ENCODE measurements at places on chromosomes 6 and 20.
A peak's percentile ranks its signal among the peaks of the same experiment; 100 is the strongest.

DNA sequence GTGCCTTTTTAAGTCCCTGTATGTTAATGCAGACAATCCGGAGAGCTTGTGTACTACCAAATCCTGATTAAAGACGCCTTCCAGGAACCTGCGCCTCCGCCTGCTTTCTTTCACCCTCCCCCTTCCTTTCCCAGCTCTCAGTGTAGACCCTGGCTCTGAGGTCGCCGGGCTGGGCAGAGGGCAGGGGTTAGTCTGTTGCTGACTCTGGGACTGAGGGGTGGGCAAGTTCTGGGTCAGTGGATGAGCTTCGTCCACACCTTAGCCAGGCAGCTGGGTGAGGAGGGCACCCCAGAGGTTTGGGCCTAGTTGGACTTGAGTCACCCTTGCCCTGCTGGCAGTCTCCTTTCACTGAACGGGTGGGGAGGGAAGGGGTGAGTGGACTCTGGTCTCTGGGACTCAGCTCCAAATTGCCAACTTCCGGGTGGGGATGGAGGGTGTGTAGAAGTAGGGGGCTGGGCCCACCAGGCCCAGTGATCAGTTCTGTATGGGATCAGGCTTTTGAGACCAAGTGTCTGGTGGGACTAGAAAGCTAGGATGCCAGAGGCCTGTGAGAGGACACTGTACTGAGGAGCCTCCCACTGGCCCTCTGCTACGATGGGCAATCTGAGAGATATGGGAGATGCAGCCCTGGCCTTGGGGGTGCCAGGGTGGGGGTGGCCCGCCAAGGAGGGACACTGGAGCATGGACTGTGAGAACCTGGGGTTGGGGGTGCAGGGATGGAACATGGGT lies 21.3 kb upstream of the SLC22A7 start:
- no peak for DNase-seq

- peak; percentile 84 for DNase-seq
Measured at GRCh38 chr6:158605266-158605878, 39.2 kb downstream of the DYNLT1 start.

DNA sequence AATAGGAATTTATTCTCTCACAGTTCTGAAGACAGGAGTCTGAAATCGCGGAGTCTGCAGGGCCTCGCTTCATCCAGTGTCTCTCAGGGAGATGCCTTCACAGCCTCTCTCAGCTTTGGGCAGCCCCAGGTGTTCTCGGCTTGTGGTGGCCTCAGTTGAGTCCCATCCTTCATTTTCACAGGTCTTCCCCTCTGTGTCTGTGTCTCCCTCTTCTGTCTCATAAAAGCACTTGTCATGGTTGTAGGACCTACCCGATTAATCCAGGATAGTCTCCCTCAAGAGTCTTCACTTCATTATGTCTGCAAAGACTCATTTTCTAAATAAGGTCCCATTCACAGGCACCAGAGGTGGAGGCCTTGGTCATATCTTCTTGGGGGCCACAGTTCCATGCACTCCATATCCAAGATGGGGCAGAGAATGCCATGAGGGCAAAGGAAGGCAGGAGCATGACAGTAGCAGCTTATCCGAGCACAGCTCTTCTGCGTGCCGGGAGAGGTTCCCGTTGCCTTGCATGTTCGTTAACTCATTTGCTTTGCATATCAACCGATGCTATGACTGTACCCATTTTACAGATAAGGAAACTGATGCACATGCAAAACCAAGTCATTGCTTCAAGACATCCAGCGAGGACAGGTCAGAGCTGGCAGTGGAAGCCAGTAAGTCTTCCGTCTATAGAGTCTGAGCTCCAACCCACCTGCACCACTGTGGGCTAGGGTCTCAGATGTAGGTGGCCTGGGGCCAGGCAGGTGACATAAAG lies 363.8 kb upstream of the SULF2 start:
- no peak for DNase-seq

GRCh38 chr6:45566882-45567281 lies 189.1 kb upstream of the SUPT3H start:
- no peak for DNase-seq

DNA sequence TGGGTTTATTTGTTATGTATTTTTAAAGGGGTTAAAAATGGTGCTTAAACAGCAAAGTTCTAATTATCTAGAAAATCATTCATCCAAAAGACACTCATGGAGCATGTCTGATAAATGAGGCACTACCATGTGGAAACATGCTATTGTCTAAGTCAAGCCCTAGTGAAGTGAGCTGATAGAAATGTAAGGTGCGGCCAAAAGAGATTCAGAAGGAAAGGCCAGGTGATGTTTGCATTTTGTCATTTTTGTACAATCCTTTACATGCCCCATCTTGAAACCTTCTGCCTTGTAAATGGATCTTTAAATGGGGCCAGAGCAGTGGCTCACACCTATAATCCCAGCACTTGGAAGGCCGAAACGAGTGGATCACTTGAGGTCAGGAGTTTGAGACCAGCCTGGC lies 77.3 kb downstream of the PLCG1 start:
- no peak for DNase-seq

GRCh38 chr6:31620586-31621319 lies at the start of gene PRRC2A:
Gene PRRC2A, plus strand, starts transcription at chr6:31620715. Its CDS starts 2,075 bp downstream, at chr6:31622790.
- DNase-seq = peak; percentile 70

- no peak for DNase-seq
Measured at GRCh38 chr20:16606468-16607070, 33.3 kb upstream of the KIF16B start.

DNA sequence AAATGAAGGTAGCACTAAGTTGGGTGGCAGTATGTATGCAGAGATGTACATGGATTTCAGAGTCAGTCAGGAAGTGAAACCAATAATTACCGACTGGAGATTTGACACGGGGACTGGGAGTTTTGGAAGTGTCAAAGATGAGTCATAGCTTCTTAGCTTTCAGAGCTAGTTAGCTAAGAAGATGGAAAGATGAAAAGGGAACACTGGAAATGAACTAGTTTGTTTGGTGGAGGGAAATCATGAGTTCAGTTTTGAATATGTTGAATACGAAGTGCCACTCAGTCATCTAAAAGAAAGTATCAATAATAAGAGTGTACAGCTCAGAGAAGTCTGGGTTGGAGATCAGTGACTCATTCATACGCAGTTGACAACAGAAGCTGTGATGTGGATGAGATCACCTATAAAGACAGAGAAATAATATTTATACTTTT lies 7.5 kb downstream of the ESF1 start:
- no peak for DNase-seq

DNA sequence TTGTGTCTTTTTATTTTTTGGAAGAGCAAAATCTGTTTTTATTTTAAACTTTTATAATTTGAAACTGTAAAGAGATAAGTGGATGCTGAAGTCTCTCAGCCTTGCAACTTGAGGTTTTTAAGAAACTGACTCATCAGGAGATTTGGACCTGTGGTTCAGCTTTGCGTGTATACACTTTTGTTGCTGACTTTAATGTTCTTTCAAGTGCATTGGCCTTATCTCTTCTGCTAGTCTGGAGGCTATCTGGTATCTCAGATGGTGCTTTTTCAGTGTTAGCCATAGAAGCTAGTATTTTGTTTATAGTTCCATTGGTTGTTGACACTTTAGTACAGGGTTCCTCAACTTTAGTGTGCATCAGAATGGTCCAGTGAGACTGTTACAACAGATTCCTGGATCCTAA lies 504.0 kb upstream of the SPTLC3 start:
- DNase-seq = no peak

GRCh38 chr20:9835302-9835701 lies 3.6 kb downstream of the PAK5 start:
- DNase-seq = no peak

GRCh38 chr6:1962201-1962600 lies 283.2 kb downstream of the GMDS start:
- DNase-seq = no peak

DNA sequence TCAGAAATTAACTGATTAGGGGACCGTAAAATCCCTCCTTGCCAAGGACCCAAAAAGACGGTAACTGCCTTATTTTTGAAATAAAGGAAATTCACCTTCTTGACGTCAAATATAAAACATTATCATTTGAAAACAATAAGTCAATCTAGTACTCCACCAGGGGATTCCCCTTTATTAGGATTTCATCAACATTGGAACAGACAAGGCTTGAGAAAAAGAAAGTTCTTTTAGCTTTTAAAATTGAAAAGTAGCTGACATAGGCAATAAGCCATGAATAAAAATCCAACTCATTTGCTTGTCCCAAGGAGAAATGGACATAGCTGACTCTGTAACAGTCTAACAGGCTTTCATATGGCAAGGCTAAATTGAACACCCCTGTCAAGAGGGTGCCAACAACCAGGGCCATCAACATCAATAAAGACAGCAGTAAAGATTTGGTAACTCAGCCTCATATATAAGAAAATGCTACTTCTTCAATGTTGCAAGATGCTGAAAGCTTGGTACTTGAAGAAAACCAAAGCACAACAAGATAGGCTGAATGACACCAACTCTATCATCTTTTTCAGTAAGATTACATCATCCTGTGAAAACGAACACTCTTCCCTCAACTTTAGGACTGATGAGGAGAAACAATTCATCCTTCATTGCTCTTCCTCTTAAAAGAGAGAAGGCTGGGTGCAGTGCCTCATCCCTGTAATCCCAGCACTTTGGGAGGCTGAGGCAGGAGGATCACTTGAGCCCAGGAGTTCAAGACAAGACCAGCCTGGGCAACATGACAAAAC lies 121.0 kb upstream of the PRDM1 start:
- DNase-seq = no peak

GRCh38 chr6:170367241-170367640 lies 60.7 kb downstream of the FAM120B start:
- no peak for DNase-seq

GRCh38 chr20:37238935-37239451 lies 22.6 kb downstream of the GHRH start:
- DNase-seq = no peak

GRCh38 chr6:47700053-47700452 lies 1.7 kb downstream of the ADGRF4 start:
- no peak for DNase-seq

- no peak for DNase-seq
Measured at GRCh38 chr6:92341201-92341600, 1078.2 kb downstream of the EPHA7 start.

- DNase-seq = no peak
Measured at GRCh38 chr20:3390759-3391425, 16.6 kb downstream of the DNAAF9 start.

DNA sequence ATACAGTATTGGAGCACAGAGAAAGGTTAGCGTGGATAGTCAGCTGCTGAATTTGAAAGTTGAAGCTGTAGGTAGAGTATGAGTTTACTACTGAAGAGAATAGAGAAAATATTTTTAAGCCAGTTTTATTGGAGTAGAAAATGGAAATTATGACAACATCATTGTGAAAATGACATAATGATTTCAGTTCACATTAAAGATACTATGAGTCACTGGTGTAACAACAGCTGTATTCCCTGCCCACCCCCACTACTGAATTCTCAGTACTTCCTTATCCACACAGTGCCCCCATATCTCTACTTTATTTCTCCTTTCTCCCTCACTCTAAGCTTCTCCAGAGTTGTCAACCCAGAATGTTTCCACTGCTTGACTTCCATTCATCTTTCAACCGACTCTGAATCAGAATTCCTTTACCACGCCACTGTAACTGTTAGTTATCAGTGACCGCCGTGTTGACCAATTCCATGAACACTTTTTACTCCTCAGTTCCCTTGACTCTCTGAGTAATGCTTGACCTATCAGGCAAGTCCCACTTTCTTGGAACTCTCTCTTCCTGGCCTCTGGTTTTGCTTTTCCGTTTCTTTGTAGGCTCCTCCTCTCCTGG lies 139.6 kb downstream of the AIG1 start:
- no peak for DNase-seq

DNA sequence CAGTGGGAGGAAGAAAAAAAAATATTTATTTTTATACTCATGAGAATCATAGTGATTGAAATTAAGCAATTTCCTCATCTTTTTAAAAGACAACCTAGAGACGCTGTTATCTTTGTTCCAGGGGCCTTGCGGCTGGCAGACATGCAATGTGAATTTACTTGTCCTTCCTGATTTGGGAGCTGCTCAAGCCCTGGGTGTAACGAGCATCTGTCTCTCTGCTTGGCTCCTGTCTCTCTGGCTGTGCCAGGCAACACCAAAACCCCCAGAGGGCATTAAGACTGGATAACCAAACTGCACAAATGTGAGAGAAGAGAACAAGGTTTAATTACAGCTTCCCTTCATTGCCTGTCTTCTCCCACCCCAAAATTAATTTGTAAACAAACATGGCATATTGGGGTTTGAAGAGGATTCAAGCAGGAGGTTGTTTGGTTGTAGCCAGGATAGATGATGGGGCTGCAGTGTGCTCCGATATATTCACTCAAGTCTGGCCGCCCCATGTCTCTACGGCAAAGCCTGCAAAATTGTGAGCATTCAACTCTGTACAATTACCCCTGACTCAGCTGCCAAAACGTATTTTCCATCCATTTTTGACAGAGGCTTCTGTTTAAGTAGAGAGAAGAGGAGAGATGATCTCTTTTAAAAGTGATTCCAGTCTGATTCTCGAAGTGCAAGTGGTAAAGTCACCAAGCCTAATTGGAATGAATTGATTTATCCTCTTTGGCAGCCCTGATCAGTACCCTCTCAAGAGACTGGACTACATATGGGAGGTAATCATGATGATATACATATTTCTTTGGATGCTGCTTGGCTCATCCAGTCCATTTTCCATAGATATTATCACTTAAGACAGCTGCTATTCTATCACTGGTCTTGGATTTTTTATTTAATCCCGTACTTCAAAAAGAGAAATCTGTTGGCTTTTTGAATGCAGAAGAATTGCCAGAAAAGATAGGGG lies 170.2 kb downstream of the SLC24A3 start:
- DNase-seq = no peak

GRCh38 chr20:10978713-10979112 lies 304.9 kb upstream of the JAG1 start:
- DNase-seq = no peak

- no peak for DNase-seq
Measured at GRCh38 chr20:10077081-10077471, 42.3 kb downstream of the ANKEF1 start.

DNA sequence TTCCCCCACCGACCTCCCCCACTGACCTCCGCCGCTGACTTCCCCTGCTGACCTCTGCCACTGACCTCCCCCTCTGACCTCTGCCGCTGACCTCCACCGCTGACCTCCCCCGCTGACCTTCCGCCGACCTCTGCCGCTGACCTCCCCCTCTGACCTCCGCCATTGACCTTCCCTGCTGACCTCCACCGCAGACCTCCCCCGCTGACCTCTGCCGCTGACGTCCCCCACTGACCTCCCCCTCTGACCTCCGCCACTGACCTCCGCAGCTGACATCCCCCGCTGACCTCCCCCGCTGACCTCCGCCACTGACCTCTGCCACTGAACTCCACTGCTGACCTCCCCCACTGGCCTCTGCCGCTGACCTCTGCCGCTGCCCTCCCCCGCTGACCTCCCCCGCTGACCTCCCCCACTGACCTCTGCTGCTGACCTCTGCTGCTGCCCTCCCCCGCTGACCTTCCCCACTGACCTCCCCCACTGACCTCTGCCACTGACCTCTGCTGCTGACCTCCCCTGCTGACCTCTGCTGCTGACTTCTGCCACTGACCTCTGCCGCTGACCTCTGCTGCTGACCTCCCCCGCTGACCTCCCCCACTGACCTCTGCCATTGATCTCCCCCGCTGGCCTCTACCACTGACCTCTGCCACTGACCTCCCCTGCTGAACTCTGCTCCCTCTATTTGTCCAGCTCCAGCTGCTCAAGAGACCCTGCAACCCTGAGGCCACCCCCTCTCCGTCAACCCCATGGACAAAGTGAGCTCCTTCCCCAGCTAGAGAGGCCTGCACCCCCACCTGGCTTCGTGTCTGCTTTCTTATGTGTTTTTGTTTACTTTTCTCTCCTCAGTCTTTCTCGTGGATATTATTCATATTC lies 91.4 kb upstream of the AFDN start:
- DNase-seq = no peak

GRCh38 chr6:53299331-53300005 lies 49.3 kb downstream of the ELOVL5 start:
- DNase-seq = no peak

Measured in AG08395 (cell line).